ENCODE measurements at places on chromosomes 1 and 21.

GRCh38 chr1:177410179-177410766 is 239.5 kb downstream of the BRINP2 start:
- DNase-seq: no peak

DNA sequence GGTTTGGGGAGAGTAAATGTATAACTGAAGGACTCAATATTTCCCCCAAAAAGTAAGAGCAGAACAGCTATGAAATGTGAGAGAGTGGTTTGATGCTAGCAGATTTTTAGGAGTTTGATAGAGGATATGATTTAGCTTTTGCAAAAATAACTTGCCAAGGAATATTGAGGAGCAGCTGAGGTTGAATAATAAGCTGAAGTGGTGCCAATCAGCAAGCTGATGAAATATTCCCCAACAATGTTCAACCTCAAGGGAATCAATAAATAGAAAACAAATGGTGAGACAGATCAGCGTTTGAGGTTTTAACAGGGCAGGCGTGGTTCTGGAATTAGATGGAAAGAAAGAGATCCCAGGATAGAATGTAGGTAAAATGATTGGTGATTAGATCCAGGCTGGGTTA is 413.4 kb upstream of the ADAMTS5 start:
- no peak for DNase-seq

DNA sequence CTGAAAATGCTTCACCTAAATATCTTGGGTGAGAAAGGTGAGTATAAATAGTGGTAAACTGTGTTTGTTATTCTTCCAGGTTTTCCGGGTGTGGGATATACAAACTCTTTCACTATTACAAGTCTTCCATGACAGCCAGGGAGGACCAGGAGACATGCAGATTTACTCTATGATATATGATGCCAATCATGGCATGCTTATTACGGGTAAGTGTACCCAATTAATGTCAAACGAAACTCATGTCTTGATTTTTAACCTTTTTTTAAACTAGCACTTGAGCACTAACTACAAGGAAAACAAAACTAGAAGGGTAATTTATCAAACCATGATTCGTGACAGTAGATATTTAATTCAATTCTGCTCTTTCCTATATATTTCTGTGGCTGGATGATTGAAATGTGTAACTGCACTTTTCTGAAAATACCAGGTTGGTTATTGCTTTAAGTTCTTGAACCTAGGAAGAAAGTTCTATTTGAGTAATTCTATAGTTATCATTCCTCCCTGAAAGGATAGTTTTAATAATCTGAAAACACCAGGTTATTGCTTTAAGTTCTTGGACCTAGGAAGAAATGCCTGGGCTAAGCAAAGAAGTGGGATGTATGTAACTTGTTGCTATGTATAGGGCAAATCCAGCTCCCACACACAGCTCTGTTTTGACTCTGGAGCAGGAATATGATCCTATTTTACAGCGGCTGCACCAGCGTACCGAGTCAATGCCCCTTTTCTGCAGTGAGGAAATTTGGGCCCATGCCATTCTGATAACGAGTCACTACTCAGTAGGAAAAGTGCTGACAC is 86.4 kb downstream of the WDR64 start:
- no peak for DNase-seq

GRCh38 chr1:236844499-236845271 is 49.6 kb downstream of the MTR start:
- DNase-seq: no peak

GRCh38 chr1:12469493-12469892 is 148.5 kb downstream of the DHRS3 start:
- DNase-seq: no peak

DNA sequence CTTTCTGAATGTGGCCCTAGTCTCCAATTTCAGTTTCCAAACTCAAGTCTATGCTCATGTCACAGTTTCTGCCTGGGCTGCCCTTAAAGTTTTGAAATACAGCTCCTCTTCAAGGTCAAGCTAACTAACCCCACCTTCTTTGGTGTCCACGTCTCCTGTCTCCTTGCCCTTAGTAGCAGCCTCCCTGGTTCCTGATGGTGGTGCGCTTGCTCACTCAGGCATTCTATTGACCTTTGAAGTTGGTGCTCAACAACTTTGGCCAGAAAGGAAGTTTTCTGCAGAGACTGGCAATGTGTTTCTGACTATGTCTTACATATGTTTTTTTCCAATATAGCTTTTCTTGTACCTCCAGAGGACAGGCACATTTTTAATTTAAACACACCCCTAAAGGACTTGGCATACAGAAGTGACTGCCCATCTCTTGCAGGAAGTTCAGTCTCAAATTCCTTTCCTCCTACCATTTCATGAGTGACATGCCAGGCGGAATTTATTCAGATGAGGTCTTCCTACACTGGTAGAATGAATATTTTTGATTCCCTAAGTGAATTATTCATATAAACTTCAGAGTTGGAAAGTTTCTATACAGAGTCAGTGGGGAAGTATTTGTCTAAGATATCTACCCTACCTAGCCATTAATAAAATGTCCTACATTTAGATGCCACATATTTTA is 364.3 kb upstream of the USP24 start:
- no peak for DNase-seq

DNA sequence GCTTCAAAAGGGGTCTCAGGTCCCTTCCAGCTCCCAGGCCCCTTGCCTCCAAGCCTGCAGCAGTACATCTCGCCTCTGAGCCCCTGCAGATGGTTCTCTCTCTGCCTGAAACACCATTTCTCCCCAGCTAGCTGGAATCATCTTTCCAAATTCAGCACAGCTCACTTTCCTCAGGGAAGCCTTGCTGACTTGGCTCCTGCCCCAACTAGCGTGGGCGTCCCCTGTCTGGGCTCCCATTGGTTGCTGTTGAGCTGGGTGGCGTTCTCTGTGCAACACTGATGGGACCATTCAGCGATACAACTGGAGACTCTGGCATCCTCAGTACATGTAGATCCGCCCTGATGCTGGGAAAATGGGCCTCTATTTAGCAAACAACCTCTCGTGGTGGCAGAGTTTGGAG is 141.3 kb upstream of the IGSF21 start:
- no peak for DNase-seq

DNA sequence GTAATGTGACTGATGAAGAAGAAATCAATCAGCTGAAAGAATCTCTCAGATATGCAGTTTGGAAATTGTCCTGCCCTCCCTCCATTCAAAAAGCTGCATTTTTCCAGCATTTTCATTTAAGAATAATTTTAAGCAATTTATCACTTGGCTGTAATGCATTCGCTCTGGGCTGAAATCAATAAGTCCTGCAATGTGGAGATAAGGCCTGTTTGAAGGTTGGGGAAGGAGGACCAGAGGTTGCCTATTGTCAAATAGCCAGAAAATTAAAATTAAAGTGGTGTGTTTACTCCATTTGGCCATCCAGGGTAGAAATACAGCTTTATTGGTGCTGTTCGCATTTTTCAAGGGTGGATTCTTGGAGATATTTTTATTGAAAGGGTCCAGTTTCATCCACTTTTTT is 187.6 kb upstream of the NFIA start:
- no peak for DNase-seq

GRCh38 chr1:160093624-160094290 is 4.7 kb downstream of the IGSF8 start:
- no peak for DNase-seq

- DNase-seq: no peak
Observed at GRCh38 chr1:17189632-17189990, 15.3 kb upstream of the PADI1 start.

- no peak for DNase-seq
Observed at GRCh38 chr1:212678456-212679410, 20.9 kb downstream of the BATF3 start.

DNA sequence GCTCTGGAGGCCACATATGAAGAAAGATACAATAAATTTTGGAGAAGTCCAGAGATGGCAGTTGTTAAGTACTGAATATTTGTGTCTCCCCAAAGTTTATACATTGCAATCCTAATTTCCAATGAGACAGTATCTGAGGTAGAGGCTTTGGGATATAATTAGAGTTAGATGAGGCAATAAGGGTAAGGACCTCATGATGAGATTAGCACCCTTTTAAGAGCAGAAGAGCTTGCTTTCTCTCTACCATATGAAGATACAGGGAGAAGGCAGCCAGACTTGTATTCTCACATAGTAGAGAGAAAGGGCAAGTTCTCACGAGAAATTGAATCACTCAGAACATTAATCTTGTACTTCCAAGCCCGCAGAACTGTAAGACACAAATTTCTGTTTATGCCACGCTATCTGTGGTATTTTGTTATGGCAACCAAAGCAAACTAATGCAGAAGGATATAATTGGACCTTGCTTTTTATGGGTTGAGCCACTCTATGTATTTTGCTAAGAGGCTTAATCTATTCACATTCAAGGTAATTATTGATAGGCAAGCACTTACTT is 430.1 kb downstream of the KCNT2 start:
- DNase-seq: no peak

DNA sequence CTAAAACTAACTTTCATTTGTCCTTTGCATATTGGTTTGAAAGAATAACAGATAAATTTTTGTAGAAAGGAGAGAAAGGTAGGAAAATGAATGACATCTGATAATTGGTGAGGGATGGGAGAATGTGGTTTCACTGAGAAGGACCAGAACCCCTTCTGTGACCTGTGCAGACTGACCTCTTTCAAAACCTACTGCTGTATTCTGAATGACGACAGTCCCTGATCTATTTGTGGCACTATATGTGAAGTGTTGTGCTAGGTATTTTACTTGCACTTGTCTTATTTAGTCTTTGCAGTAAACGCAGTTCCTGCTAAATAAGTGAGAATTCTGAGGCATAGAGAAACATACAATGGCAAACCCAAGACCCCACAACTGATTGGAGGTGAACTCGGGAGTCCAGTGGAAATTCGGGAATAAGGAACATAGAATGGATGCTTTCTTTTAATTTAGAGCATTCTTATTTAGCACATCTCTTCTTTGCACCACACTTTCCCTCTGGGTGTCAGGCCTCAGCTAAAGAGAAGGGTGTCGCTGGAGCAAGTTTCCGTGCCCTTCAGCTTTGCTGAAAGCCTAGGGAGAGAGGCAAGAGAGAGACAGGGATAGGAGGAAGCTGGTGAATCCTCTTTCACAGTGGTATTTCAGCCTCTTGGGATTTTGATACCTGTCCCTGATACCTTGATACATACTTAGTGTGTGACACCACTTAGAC is 230.2 kb downstream of the PAPPA2 start:
- no peak for DNase-seq

DNA sequence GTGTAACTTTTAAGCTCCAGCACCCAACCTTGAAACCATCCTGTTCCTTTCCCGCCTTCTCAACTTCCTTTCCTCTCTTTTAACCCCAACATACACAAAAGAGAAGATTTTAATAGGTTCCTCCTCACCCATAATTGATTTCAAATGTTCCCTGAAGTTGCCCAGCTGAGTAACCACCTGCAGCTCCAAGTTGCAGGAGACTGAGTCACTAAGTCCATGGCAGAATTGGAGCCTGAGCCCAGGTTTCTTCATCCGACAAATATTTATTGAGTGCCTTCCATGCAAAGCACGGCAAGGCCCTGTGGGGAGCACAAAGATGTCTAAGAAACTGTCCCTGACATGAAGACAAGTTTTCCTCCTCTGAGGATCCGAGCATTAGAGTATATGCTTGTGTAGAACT is 97.7 kb downstream of the PAPPA2 start:
- DNase-seq: no peak

GRCh38 chr21:21481239-21481638 is 483.0 kb downstream of the NCAM2 start:
- DNase-seq: no peak

DNA sequence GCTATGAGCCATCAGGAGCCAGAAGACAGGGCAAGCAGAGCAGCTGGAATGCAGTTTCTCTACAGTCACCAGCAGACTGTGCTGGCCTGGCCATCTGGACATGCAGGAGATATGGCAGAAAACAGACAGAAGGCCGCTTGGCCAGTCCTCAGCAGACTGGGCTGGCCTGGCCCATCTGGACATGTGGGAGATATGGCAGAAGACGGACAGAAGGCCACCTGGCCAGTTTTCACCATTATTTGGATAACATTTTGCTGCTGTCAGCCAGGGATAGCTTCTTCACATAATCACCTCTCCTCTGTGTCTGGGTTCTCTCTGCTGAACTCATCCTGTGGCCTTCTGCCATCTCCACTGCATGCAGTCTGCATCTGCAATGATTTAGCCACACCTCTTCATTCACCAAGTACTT is 25.0 kb upstream of the CACYBP start:
- no peak for DNase-seq

- DNase-seq: no peak
Observed at GRCh38 chr21:26758083-26758880, 86.9 kb downstream of the ADAMTS1 start.

GRCh38 chr1:172724765-172725613 is 66.1 kb downstream of the FASLG start:
- DNase-seq: no peak

- peak; percentile 18 for DNase-seq
Observed at GRCh38 chr1:67313934-67314671, 6.4 kb downstream of the IL12RB2 start.

DNA sequence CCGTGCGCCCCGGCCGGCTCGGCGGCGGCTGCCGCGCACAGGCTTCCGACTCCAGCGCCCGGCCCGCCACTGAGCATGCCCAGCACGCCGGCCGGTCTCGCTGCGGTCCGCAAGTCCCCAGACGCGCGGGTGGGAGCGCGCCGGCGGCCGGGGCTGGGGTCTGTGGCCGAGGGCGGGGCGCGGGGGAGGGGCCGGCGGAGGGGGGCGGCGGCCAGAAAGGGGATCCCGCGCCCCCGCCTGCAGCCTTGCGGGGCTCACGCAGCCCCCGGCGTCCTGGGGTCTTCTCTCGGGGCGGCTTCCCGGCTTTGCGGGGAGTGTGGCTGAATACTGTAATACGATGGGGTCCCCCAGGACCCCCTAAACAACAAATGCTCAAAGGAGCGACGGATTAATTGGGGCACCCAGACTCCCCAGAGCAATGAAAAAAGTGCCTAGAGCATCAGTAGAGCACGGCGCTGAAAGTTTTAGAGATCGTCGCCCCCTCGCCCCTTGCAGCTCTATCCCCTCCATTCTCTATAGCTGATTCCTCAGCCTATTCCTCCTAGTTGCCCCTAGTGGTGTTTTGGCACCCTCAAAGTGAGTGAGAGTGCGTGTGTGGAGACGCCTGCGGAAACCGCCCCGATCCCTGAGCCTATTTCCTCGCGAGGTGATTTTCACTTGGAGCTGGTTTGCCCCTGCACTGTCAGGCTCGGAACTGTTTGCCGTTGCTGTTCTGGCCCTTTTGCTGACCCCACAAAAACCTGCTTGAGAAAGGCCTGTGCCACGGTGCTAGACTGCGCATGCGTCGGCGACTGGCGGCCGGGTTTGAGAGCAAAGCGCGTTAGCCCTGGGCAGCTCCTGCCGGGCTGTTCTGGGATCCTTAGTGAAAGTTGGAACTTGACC is at the start of gene VAV3:
TSS of gene VAV3 (minus strand) at position 71 of the 882 bp plus-strand sequence. CDS start 311 bp downstream, outside the sequence.
- no peak for DNase-seq

DNA sequence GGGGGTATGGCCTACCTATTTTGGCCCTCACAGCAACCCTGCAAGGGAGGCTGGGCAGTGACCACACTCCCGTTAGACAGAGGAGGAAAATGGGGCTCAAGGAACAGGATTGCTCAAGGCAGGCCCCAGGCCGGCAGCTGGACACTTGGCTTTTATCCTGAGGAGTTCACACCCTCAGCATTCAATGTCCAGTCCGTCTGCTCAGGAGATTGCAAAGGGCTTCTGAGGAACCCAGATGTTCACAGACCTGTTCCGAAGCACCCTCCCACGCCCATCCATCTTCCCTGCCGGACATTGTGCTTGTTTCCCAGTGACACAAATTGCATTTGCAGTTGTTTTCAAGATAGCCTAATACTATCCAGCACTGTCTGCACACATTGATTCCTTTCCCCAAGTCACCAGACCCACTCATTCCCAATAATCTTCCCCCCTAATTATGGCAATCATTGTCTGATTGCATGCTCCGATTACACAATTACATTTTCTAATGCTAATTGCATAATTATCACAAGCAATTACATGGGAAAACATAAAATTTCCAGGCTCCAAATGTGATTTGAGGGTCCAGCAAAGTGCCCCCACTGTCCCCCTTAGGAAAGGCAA is 4.3 kb upstream of the UBL4B start:
- DNase-seq: no peak
